ENCODE measurements at places on chromosomes 6 and 20.

DNA sequence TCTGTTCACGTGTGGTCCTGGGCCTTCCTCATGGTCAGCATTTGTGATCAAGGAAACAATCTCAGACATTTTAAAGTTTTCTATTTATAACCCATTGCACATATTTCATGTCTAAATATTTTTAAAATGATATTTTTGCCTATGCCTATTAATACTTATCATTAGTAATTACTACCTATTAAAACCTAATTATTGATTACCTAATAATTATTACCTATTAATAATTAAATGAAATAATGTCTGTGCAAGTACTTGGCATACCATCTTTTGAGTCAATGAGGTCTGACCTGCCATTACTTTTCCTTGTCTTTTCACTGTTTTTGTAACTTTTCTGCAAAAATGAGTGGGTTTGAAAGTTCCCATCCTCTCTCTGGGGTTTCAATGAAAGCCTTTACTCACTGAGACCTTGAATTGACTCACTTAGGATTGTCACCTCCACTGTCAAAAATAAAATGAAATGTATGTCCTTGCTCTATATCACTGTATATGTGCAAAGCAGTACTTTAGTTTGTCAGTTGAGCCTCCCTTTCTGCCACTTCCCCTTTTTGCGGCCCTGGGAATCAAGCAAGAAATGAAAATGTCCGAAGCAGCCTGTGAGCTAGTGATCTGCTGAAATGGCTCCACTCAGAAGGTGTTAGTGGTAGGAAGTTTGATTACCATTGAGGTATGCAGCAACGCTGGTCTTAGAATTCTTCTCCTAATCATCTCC, 87.8 kb downstream of the L3MBTL3 start:
- DNase-seq: no peak

DNA sequence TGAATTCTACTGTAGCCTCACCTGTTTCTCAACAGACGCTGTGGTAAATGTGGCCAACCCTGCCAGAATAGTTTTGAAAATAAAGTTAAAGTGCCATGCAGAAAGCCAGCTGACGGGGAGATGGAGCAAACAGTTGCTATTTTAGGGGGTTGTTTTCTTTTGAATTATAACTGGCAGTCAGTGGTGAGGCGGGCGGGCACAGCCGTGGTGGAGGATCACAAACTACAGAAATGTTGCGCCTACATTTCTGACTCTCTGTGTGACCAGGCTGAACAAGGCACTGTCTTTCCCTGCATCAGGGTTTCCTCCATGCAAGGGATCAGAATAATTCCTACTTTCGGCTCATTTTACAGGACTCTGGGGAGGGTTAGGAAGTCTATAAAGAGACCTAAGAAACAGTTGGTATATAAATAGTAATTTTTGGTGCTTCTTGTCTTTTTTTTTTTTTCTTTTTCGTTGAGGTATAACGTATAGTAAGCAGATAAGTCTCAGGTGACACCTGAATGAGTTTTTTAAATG, 17.2 kb downstream of the CHMP4B start:
- DNase-seq: no peak

DNA sequence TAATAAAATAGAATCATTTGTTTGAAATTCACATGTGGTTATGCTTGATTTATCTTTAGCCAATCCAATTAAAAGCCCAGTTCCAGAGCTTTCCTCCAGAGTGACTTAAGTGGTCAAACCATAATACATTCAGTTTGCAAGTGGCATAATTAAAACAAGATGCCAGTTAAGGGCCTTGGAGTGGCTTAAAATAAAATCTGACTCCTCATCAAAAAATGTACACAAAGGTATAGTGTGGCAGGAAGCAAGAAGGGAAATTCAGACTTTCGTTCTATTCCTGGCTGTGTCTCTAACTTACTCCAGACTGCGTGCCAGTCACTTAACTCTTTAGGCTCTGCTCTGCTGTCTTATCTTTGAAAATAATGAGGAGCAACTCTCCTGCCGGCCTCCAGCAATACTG, 251.3 kb upstream of the PRND start:
- no peak for DNase-seq

GRCh38 chr20:48169650-48170225, 384.5 kb upstream of the SULF2 start:
- no peak for DNase-seq

DNA sequence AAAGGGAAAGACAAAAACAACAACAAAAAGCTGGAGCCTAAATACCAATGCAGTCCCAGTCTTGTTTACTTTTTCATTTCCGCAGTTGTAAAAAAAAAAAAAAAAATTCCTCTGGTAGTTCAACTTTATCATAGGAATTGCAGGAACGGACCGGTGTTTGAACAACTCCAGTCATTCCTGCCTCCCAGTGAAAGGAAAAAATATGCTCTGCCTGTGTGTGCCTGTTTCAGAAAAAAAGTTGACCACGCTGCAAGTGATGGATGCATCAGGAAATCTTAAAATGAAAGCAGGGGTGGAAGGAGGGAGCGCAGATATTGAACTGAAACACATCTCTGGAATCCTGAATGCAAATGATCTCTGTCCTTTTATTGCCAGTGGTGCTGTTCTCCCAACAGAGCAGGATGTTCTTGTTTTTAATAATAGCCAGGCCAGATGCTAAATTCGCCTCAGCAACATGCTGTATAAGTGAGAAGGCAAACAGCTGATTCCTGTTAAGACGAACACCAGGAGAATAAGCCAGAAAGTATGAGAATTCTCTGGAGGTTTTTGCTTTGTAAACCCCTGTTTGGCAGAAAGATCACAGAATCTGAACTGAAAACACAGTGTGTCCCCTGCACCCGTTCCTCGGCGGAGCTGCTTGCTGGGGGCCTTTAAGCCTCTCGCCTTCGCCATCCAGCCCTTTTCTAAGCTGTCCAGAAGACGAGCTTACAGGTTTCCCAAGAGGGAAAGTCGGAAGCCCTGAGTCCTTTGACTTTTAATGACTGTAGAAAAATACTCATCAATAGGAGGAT, 178.4 kb upstream of the SUPT3H start:
- DNase-seq: no peak

- no peak for DNase-seq
These were observed 10.9 kb upstream of the ADGRF4 start for GRCh38 chr6:47687432-47687831.

DNA sequence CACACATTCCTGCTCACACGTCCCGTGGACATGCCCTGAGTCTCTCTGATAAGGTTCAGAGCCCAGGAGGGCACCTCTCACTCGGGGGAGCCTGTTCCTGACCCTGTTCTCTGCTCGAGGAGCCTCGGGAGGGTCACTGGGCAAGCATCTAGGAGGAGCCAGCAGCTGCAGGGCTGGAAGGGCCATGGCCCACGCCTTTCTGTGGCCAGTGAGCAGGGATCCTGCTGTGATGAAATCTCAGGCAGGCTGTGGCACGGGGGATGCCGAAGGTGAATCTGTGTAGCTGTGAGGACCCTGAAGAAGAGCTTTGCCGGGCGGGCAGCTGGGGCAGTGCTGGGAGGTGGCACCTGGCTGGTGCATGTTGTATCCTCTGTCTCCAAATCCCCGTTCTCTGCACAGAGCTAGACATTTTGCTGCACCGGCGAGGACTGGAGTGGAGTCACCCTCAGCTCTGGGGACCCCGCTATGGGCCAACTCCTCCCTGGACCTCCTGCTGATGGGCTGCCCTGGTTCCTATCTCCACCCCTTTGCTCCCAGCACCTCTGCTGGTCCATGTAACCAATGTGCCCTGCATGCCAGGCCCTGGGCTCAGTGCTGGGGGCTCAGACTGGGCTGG, 7.1 kb upstream of the NPBWR2 start:
- no peak for DNase-seq

- DNase-seq: no peak
These were observed 603.8 kb downstream of the PRKN start for GRCh38 chr6:162123797-162124196.

DNA sequence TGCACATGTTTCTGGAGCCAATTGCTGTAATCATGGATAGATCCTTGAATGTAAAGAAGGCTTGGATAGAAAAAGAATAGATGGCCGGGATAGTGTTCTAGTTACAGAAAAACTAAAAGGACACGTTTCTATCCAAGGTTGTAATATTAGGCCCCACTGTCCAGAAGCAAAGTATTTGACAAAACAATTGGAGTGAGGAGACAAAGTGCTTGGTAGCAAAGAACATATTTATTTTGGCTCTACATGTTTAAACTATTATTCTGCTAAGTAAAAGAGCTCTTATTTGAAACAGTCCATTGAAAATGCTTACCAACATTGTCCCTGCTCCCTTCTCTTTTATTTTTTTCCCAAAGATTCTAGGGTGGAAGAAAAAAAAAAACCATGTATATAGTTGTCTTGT, 94.4 kb downstream of the MYO6 start:
- DNase-seq: no peak

- DNase-seq: no peak
These were observed 25.8 kb upstream of the SLC17A3 start for GRCh38 chr6:25899580-25900408.

DNA sequence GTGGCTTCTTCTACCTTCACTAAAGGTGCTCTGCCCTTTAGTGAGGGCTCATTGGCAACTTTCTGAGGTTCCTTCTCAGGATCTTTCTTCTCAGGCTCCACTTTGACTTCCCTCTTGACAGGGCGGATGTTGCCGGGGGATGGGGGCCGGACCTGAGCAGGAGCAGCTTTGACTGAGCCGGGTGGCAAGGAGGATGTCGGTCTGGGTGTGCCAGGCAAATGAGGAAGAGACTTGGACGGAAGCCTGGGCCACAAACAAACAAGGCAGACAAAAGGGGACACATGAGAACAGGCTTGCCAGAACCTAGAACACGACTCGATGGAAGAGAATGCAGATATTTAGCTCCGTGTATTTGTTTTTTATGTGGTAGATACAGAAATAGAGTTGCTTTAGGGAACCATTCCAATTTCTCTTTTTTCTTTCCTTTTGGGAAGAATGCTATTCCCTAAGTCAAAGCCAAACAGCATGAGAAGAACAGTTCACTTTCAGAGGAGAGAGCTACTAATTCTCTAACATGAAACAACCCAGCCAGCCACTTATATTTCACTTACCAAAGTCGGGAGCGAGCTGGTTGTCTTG, 76.2 kb upstream of the BCLAF1 start:
- DNase-seq: no peak

GRCh38 chr6:3741477-3741871, 10.0 kb downstream of the PXDC1 start:
- DNase-seq: no peak

DNA sequence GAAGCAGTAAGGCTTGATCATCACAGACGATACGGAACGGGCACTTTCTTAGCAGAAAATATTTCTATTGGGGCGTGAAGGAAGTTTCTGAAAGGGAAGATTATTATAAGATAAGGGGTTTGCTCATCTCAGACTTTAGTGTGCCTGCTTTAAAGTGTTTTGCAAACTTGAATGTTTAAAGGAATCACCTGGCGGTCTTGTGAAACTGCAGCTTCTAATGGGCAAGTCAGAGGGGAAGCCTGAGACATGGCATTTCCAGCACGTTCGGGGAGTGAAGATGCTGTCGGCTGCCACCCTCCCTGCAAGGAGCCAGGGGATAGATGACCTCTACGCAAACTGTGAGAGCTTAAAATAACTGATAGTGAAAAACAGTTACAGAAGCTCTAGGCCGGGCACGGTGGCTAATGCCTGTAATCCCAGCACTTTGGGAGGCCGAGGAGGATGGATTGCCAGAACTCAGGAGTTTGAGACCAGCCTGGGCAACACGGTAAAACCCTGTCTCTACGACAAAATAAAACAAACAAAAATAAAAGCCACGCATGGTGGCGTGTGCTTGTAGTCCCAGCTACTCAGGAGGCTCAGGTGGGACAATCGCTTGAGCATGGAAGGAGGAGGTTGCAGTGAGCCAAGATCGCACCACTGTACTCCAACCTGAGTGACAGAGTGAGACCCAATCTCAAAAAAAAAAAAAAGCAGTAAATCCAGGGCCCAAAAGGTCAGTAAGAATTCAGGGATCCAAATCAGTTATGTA, 2.3 kb upstream of the KIF16B start:
- no peak for DNase-seq

DNA sequence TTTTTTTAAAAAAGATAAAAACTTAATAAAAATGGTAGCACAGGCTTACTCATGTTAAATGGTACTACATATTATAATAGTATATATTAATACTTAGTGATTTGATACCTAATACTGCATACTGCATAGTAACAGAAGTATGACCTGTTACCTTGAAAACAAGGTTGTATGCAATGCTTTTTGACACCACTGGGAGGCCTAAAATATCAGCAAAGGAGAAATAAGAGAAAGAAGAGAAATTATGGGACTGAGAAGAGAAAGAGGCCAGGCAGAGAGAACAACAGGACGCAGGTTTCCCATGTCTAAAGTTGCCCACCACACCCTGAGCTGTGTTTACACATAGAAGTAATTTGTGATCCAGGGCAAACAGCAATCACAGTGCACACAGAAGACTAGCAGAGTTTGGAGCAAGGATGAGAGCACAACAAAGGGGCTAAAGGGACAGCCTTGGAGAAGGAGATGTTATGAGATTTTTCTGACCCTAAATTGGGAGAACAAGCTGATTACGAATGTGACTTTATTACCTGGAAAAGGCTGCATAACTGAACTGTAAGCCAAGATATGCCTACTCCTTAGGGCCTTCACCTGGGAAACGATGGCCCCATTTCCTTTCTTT, 73.2 kb downstream of the ROS1 start:
- no peak for DNase-seq

- no peak for DNase-seq
These were observed 100.1 kb upstream of the RGS17 start for GRCh38 chr6:153231048-153231646.

Measured in effector CD4-positive, alpha-beta T cell (primary cell).